Lower leg skin (tissue), 4 donors: ENCODE measurements at places on chromosomes 5 and 9.

GRCh38 chr9:109426626-109427402 is 71.3 kb downstream of the PTPN3 start:
- peak; percentile 43 for DNase-seq

DNA sequence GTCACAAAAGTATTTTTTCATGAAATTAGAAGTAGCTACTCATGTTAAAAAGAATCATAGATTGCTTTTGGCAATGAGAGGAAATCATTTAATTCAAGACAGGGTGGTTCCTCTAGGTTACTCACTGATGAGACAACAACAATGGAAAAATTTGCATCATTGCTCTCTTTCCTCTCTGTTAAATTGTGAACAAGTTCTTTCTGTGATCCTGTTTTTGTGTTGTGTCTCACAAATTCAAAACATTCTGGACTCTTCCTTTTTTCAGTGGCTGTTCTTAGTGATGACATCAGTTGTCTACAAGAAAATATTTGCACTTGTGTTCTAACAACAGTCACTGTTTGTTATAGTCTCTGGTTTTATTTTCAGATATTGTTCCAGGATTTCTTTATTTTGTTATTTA is 95.3 kb downstream of the XRCC4 start:
- no peak for DNase-seq

DNA sequence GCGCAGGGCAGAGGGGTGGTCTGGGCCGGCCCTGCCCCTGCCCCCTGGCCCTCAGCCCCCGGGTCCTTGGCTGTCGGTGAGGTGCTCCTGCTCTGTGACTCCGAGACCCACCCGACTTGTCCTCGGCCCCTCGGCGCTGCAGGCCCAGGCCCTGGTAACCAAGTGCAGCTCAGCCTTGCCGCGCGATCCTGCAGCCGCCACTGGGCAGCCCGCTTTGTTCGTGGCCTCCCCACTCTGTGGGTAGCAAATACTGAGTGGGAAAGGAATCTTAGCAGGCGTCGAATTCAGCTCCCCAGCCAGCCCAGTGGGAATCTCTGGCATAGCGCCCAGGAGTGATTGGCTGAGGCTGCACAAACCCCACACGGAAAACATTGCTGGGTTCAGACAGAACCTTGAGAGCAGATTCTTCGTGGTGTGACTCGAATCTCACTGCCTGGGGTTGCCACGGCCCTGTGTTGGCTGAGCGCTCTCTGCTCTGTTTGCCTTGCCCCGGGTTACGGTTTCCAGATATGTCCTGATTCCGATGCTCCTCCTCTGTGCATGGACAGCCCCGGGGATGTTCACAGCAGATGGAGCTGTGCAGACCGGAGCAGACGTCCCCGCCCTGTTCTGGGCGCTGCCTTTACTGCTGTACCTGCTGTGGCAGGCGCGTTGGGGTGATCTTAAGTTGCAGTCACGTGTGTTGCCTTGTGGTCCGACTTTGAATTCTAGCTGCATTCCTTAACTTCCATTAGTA is 13.4 kb upstream of the EXOC3 start:
- DNase-seq, result peak; percentile 87

DNA sequence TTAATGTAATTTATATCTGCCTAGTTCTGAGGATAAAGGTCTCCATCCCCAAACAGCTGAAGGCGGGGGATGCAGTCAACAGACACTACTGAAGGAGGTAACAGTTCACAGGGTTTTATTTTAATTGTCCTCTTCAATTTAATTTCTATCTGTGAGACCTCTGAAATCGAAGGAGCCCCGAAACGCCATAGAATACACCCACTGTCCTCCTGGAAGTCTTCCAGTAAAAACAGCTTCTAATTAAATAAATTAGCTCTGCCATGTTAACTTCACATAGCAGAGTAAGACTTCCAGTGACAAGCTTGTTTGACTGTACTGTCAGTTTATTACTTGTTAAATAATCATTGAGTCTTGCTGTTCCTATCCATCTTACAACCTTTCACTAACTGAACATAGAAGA is 193.5 kb downstream of the SEC61B start:
- no peak for DNase-seq

- DNase-seq, result no peak
Observed at GRCh38 chr5:94632024-94632423, 13.6 kb downstream of the SLF1 start.

DNA sequence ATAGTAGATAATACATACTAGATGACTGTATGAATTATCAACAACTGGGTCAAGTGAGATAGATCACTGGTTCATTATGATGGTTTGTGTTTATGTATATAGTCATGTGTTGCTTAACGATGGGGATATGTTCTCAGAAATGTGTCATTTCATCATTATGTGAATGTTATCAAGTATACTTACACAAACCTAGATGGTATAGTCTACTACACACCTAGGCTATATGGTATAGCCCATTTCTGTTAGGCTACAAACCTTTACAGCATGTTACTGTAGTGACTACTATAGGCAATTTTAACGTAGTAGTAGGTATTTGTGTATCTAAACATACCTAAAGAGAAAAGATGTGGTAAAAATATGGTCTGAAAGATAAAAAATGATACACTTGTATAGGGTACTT is 31.0 kb downstream of the TMEM38B start:
- DNase-seq, result no peak

- no peak for DNase-seq
Observed at GRCh38 chr9:106868565-106868964, 5.6 kb downstream of the ZNF462 start.

DNA sequence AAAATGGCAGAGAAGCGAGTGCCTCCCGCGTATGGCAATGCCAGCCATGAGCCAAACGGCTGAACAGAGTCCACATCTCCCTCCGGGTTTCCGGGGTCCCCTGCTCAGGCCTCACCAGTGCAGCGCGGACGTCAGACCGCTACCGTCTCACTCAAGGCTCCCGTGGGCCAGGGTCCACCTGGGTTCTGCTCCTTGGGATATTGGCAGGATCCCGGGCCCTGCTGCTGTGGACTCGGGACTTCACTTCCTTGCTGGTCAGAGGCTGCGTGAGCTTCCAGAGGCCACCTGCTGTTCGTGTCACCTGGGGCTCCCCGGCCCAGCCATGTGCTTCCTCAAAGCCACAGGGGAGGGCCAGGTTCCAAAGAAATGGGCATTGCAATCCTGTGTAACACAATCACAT is 38.4 kb upstream of the CLPTM1L start:
- no peak for DNase-seq

DNA sequence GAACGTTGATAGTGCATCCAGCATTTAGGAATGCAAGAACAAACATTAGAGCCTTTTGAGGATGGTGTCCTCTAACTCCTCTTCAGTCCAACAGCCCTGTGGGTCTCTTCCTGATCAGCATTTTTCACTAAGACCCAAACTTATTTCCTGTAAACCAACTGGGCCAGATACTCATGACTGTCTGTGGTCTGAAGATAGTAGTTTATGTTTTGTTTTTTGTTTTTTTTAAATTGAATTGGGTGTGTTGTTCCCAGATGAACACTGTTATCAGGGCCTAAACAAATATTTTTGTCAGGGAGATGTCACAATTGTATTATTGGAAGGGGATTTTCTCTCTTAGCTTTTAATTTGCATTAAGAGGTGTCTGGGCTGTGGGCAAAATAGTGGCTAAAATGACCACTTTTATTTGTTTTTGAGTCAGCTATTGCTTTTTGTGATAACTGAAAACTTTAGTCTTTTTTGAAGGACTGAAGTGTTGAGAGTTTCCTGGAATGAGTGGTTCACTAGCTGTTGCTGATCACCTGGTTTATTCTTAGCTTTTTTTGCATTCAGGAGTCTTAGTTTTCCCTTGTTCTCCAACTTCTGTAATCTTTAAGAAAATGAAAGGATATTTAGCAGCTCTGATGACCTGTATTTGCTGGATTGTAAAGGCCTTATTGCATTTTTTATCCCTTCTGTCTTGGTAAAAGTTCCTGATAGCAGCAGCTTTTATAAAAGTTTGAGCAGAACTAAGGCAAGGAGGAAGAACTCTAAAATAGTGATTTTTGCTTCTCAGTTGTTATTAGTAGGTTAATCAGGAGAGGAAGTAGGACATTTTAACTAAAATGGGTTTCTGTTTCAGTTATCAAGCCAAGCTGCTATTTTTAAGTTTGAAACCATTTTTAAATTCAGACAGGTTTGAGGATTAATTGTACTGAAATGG is 5.5 kb downstream of the MAN2A1 start:
- no peak for DNase-seq

- no peak for DNase-seq
Observed at GRCh38 chr9:68637020-68637419, 68.0 kb upstream of the PIP5K1B start.

GRCh38 chr9:100485196-100485595 is 12.2 kb downstream of the TMEFF1 start:
- DNase-seq, result no peak

- DNase-seq, result no peak
Observed at GRCh38 chr9:114141553-114142402, 13.6 kb upstream of the COL27A1 start.

- DNase-seq, result no peak
Observed at GRCh38 chr5:34008802-34009201, 952 bp upstream of the AMACR start.

GRCh38 chr5:160325716-160326115 is 13.4 kb upstream of the CCNJL start:
- no peak for DNase-seq

DNA sequence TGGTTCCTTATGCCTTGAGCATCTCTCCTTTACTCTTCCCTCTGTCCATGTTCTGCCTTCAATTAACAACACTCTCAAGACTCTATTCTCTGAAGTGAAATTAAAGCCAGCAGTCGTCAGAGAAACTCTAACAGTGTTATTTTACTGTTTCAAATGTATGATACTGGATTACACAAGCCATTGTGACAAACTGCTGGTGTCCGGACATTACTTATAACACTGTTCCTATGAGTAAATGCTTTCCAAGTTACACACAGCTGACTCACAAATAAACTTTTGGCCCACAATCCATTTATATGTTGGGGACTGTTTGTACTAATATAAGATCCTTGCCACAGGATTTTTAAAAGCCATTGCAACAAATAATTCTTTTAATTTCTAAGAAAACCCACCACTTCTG is 63.2 kb upstream of the GHR start:
- DNase-seq, result no peak

DNA sequence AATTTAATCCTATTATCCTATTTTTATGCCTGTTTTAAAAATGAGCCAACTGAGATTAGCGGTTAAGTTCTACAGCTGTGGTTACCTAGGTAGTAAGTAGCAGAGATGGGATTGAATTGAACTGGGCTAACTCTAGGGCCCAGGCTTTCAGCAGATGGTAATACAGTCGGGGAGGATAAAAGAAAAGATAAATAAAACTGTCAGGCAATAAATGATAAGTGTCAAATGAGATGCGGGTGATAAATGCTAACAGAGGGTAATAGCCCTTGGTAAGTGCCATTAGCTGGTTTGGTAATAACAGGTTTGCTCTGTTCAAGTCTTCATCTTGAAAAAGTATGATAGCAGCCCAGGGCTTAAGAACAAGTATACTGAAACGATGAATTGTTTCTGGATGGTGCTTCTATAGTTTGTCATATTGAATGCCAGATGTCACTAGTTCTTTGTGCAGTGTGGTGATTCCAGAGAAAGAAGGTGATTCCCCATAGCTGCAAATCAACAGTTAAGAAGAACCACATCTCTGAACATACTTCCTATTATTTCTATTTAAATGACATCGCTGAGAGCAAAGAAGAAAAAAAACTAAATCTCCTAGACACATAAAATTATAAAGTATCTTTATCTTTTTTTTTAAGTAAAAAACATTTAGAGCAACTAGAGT is 360.8 kb upstream of the PANK3 start:
- DNase-seq, result no peak

DNA sequence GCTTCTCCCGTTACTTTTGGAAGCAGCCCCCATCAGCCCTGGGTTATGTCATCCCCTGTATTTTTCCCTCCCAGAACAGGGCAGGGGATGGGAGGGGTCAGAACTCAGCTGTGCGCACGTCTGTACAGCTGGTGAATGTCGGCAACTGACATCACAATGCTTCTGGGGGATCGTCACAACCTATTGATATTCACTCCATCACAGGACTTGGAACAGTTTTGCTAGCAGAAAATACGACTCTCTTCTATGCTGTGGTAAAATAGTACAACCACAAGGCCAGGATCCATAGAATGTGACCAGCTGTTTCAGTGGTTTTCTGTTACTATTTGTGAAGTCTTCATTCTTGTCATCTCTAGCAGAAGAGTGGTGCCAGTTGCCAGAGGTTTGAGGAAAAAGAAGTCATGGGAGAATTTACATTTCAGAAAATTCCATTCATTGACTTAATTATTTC is 77.1 kb upstream of the KLF4 start:
- no peak for DNase-seq

DNA sequence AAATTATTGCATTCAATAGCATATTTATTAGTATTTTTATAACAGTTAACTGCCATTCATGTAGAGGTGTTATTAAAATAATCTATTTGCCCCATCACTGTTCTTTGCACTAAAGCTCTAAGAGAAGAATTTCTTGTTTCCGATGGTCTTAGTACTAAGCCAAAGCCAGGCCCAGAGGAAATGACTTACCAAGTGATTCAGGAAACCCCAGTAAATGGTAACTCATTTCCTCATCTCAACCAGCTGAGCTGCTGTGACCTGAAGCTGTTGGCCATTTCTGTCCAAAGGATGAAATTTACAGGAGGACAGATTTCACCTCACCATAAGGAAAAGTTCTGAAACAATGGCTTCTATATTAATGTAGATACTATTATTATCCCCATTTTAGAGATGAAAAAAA is 117.0 kb downstream of the PIK3R1 start:
- DNase-seq, result no peak

GRCh38 chr5:68187268-68188055 is 28.1 kb upstream of the PIK3R1 start:
- DNase-seq, result no peak

DNA sequence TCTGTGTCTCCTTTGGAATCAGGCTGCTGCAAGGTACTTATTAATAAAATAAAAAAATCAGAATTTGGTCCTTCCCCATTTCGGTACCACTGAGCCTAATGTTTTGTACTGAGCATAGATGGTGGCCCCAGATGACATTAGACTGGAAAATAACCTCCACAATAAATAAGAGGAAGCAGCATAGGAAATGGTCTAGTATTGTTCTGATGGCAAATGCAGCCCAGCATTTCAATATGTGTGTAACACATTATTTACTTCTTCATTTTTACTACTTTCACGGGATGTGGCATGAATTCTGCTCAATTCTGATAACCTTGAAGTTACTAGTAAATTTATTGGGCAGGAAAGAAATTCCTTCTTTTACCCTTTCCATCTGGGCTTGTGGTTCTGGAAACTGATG is 295.6 kb downstream of the ADGRV1 start:
- DNase-seq, result no peak

GRCh38 chr5:151023047-151023615 is 2.7 kb downstream of the GPX3 start:
- peak; percentile 67 for DNase-seq

DNA sequence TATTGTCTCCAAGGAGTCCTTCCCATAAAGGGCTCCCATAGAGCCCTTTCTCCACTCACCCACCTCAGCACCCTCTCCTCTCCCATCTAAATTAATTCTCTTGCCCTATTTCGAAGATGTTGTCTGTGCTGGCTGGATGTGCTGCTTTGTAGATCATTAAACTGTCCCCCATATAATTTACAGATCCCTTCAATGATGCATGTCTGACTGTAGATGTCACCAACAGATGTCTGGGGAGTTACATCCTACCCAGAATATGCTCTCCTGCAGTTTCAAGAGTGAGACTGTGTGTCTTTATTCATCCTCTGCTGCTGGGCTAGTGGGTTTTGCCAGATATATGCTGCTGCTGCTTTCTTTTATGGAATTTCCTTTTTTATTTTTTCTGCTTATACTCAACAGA is 351.2 kb downstream of the MLLT3 start:
- no peak for DNase-seq
